ENCODE measurements at places on chromosomes 2 and 18.

- no peak for DNase-seq
These were observed 28.8 kb upstream of the WDR75 start for GRCh38 chr2:189412330-189412953.

DNA sequence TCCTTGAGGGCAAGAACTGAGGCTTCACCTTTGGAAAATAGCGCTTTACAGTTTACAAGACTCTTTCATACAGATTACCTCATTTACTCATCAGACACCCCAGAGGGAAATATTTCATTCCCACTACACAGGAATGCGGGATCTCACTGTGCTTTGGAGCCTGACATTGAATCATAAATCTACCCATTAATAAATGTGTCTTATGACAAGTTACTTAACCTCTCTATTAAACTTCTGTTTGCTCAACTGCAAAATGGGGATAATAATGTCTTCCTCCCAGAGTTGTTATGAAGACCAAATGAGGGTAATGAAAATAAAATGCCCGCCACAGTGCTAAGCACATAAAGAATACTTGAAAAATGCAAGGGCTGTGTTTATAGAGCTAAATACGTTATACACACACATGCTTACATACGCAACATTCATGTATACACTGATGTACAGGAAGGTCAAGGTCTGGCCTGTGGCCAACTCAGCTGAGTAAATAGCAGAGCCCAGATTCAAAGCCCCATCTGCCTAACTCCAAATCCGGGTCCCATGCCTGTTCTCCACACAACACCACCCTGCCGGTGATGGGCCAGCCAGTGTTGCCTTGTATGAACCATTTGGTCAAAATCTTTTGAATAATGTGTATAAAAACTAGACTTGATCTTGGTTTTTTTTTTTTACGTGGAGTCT is 77.8 kb upstream of the STPG4 start:
- DNase-seq, result no peak

DNA sequence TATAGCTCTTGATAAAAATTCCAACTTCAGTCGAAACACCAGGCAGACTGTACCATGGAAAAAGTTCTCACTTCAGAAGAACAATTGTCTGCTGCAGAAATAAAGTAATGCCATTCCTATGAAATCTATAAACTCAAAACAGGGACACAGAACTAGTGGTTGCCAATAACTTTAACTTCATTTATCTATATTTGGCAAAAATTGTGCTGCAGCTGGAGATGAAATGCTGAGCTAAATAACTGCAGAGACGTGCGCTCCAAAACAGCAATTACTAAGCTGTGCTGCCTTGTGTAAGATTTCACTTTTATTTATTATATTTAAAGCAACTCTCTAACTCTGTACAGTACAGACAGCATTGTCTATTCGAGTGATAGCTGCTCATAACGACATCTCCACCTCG is 540.1 kb upstream of the ID2 start:
- no peak for DNase-seq

DNA sequence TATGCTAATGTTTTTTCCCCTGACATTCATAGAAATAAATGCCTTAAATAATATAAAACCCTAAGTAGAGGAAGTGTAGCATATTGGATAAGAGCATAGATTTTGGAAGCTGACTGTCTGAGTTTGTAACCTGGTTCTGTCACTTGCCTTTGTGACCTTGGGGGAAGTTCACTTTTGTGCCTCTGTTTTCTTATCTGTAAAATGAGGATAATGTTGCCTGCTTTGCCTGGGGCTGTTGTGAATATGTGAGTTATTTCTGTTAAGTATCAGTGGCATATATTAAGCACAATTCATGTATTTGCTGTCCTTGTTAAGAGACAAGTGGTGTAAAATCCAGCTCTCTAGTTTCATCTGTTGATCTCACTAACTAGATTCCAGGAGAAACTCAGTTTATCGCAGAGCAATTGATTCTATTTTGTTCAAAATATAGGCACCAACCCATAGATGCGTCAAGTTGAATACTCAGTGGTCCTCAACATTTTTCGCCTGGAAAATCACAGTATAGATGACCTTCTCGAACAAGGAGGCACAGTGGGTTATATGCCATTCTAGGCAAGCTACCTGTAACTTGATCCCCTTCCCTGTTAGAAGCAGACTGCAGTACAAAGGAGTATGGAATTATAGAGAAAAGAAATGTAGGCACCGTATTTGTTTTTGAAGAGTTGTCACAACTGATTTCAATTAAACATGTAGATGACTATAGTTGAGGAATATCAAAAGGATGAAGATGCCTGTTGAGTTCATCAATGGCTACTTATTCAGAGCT is 67.0 kb downstream of the SOCS6 start:
- no peak for DNase-seq

DNA sequence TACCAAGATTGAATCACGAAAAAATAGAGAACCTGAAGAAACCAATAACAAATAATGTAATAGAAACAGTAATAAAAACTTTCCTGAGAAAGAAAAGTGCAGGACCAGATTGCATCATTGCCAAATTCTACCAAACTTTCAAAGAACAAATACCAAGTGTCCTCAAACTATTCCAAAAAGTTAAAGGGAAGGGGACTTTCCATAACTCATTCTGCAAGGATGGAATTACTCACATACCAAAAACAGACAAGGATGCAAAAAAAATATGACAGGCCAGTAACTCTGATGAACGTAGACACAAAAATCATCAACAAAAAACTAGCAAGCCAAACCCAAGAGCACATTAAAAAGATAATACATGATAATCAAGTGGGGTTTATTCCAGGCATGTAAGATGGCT is 172.3 kb upstream of the SLC35G4 start:
- DNase-seq, result no peak

DNA sequence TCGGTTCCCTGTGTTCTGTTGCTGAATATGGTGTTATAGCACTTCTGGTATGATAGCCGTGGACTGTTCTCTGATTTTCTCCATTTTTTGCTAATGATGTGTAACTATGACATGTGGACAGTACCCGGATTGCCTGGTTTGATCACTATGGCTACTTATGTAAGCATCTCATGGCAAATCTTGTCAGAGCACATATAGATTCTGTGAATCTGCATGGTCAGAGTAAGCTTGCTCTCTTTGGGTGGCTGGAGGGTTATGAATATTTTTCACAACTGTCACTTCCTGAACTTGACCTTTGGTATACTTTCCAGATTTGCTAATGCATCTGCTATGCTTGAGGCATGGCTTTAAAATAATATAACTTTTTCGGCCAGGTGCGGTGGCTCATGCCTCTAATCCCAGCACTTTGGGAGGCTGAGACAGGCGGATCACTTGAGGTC is 36.8 kb upstream of the ATP8B1 start:
- DNase-seq, result no peak

GRCh38 chr2:62586981-62587380 is 81.0 kb upstream of the TMEM17 start:
- no peak for DNase-seq

GRCh38 chr18:24734058-24734457 is 273.6 kb downstream of the HRH4 start:
- no peak for DNase-seq

- DNase-seq, result no peak
These were observed 104.5 kb downstream of the ZNF516 start for GRCh38 chr18:76390452-76391035.

GRCh38 chr2:124604940-124605339 is 579.9 kb downstream of the CNTNAP5 start:
- no peak for DNase-seq

GRCh38 chr2:214904176-214904575 is 94.7 kb upstream of the BARD1 start:
- no peak for DNase-seq

DNA sequence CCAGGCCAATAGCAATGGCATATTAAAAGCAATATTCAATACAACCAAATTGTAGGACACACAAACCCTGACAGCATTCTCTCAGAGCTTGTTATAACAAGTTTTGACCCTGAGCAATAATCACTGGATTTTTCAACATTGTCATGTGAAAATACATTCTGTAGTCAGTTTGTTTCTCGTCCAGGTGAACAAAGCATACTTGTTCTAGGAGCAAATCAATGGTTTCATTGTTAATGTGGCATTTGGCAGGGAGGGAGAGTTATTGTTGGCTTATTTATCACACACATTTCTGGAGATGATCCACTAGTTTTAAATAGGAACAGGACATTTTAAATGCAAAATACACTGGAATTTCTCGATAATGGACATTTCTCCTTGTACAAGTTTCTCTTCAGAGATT is 69.9 kb upstream of the L3MBTL4 start:
- DNase-seq, result no peak

GRCh38 chr2:207967121-207967520 is 58.2 kb downstream of the PLEKHM3 start:
- DNase-seq, result no peak
